Activated CD8-positive, alpha-beta memory T cell treated with anti-CD3 and anti-CD28 coated beads for 36 hours (primary cell): ENCODE measurements at places on chromosomes 5 and 9. TPM values are rescaled to one million over a fixed set of nuclear protein-coding genes. Genes with fewer than 3 reads are reported as not detected.

GPRIN1 gene
- total RNA-seq: 2.7 TPM

PLCXD3 gene
- not detected for total RNA-seq

PCDHA5 gene
- not detected for total RNA-seq

PCDHA10 gene
- not detected for total RNA-seq

RNF208 gene
- 4.1 TPM for total RNA-seq

MELK gene
- 59.2 TPM for total RNA-seq

SPATA31D4 gene
- total RNA-seq: not detected

SLC2A6 gene
- 14.3 TPM for total RNA-seq

PSIP1 gene
- 84.1 TPM for total RNA-seq
